Fibroblast of skin of left biceps (primary cell): ENCODE measurements at places on chromosomes 3 and 15.

DNA sequence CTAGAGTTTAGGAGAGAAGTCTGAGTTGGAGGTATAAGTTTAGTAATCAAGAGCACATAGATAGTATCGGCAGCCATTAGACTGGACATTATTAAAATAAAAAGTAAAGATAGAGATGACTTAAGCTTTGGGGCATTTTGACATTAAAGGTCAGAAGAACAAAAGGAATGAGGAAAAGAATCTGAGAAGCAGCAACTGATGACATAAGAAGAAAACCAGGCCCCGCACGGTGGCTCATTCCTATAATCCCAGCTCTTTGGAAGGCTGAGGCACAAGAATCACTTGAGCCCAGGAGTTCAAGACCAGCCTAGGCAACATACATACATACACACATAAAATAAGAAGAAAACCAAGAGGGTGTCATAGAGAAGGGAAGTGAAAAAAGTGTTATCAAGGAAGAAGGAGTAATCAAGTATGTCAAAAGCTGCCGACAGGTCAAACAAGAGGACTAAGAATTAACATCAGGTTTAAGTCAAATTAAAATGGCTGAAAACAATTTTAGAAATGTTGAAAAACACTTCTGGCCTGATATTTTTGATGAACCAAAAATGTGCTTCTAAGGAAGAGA lies 38.9 kb downstream of the ACAP2 start:
- DNase-seq: no peak

GRCh38 chr15:84656972-84657371 lies 1.0 kb downstream of the NMB start:
- no peak for DNase-seq

- no peak for DNase-seq
These were observed 64.5 kb upstream of the CCR4 start for GRCh38 chr3:32886911-32887310.

DNA sequence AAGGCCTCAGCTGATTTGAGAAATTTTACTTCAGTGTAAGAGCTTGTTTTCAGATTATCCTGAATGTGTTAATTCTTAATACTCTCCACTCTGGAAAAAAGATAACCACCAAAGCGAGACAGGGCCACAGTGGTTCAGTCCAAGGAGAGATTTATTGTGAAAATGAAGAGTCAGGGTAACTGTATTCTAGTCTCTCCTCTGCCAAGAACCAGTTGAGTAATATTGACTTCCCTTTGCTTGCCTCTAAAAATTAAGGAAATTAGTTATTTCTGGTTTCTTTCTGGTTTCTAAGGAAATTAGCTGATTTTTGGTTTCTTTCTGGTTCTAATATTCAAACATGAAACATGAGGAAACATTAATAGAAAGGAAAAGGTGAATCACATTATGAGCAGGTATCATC lies 34.9 kb downstream of the PPP1R2 start:
- no peak for DNase-seq

- no peak for DNase-seq
These were observed 106.1 kb downstream of the ROBO2 start for GRCh38 chr3:77146004-77146403.

DNA sequence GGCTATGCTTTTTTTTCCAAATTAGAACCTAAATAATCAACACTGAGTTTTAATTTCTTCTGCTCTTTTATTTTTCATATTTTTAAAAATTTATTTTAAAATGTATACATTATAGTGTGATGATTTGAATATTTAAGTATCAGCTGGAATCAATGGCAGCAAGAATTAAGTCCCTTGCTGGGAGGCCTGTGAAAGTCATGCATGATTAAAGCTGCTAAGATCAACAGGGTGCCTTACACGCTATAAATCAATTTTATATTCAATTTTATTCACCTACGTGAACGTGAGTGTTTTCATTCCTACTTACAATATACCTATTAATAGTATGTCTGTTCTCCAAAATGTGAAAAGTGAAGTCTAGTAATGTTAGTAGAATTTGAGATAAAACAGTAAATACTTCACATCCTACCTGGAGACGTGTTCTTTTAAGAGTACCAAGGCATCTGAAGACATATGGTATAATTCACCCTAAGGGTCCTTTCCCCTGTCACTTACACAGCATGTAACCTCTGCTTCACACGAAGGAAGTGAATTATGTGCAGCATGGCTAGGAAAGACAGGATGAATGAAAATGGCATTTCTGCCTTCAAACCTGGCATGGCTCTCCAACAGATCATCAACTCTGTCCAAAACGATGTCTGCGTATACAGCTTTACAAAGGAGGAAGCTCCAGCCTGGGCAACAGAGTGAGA lies 640.4 kb upstream of the ROBO1 start:
- no peak for DNase-seq

DNA sequence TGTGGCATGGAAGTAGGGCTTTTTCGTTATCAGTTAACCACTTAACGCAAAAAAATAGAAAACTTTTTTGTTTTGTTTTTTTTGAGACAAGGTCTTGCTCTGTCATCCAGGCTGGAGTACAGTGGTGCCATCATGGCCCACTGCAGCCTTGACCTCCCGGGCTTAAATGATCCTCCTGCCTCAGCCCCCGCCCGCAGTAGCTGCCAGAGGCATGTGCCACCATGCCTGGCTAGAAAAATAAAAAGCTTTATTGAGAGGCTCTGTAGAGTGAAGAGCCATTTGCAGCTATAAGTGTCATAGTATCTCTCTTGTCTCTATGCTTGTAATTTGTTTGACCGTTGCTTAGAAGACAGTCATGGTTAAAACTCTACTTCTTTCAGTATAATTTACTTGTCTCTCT lies 13.5 kb downstream of the PPP4R2 start:
- no peak for DNase-seq

GRCh38 chr15:85404176-85404917 lies 23.9 kb downstream of the AKAP13 start:
- DNase-seq: no peak
